ENCODE measurements at places on chromosomes 7 and 10.

DNA sequence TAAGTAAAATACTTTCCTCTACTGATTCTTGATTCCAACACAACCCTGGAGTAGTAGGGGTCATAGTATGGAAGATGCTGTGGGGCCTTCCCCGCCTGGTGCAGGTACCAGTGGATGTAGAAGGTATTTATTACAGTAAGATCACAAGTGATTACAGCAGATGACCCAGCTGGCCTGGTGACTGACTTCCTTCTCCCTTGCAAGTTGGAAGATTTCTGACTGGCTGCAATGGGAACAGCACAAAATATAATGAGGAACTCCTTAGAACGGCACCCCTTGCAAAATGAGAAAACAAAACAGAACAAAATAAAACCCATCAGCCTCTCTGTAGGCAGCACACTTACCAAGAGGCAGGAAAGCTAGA is 61.7 kb upstream of the TARP start:
- no peak for DNase-seq

DNA sequence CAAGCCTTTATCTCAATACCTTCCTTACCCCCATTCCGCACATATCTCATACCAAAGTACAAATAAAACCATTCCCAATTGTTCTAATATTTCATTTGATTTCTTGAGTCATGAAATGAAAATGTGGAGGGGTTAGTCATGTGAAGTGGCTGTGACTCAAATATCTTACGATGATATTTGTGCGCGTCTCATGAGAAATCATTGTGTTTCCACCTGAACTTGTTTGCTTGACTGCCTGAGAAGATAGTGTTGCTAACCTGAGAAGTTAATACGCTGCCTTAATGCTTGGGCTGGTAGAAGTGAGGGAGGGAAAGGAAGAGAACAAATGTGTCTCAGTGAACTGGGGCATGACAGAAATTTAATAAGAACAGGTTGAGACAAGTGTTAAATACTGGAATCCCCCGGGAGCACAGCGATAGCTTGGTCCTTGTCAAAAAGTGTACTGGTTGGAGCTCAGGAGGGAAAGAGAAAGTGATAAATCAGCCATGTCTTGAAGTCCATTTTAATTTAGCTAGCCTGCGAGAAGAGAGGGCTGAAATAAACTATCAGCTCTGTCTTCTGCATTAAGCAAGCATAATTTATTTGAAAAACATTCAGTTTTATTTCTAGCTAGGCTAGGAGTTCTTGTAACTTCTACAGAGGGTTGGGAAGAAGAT is 7.2 kb upstream of the EPHA1 start:
- no peak for DNase-seq

DNA sequence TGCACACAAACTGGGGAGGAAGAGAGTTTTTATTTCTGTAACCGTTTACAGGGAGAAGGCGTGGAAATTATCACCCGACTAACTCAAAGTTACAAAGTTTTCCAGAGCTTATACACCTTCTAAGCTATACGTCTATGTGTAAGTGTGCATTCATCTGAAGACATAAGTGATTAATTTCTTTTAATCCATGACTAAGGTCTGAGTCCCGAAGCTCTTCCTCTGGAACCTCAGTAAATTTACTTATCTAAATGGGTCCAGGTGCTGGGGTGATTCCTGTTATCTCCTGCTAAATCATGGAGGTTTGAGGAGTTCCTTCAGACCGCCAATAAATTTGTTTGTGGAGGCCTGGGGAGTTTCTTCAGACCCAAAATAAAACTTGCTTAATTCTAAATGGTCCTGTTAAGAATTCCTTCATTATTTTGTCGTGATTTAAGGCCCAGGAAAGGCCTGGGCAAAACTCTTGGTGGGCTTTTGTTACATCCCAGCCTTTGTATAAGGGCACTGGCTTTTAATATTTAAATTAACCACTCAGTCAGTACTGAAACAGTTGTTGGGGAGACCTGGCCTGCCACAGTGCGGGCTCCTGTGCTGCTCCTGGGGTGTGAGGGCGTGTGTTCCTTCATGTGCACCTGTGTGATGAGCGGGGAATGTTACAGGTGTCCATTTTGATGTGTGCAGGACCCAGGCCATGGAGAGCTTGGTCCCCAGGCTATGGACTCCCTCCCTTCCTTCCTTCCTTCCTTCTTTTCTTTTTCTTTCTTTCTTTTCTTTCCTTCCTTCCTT is 5.8 kb upstream of the METTL27 start:
- no peak for DNase-seq

DNA sequence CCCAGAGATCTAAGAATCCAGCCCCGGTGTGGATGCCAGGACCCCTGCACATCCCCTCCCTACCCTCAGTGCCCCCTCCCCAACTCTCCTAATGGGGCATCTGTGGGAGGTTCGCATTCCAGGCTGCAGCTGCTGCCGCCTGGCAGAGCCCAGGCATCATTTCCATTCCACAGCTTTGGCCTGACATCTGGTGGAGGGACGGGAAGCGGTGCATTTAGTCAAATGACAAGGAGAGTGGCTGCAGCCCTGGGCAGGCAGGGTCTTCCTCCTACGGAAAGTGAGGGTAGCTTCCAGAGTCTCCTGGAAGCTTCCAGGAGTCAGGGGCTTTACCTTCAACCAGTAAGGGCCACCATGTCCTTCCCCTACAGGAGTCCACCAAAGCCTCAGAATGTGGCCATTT is 30.8 kb downstream of the PRLHR start:
- DNase-seq: no peak

DNA sequence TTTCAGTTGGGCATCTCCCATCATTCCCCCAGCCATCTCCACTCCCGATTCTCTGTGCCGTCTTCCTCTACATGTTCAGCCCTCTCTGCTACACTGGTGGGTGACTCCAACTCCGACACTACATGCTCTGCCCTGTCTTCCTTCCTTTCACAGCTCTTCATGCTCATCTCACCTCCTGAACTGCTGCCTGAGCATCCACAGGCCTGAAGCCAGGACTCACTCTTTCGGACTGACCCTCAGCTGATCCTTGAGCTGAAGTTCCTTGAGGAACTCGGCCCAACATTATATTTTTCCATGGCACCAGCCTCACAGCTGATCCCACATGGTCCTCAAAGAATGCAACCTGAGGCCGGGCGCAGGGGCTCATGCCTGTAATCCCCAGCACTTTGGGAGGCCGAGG is 538.4 kb downstream of the PTPRN2 start:
- DNase-seq: no peak

DNA sequence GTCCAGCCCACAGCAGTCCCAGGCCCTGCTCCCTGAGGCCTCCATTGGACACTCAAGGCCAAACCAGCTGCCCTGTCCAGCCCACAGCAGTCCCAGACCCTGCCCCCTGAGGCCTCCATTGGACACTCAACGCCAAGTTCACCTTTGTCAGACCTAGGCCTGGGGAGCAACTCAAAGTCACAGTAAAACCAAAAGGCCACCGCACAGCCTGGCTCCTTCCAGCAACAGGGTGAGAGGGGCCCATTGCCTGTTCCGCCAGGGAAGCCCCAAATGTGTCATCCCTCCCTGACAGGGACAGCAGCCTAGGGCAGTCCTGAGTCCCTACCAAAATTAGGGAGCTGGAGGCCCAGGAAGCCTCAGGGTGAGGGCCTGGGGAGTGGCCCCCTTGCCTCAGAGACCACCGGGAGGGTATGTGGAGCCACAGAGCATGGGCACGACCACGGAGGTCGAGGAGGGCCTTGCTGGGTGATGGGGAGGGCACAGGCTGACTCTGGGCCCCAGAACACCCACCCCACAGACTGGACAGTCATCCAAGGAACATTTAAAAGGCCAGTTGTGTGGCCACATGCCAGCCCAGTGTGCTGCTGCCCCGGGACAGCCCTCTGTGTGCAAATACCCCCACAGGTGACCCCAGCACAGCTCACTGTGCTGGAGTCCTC is 66.5 kb upstream of the PPP2R2D start:
- no peak for DNase-seq
